Hematopoietic multipotent progenitor cell treated with erythropoietin and hydrocortisone succinate and interleukin-3 and kit ligand, for 4 days (in vitro differentiated cells): ENCODE measurements at places on chromosomes 3 and 15.

DNA sequence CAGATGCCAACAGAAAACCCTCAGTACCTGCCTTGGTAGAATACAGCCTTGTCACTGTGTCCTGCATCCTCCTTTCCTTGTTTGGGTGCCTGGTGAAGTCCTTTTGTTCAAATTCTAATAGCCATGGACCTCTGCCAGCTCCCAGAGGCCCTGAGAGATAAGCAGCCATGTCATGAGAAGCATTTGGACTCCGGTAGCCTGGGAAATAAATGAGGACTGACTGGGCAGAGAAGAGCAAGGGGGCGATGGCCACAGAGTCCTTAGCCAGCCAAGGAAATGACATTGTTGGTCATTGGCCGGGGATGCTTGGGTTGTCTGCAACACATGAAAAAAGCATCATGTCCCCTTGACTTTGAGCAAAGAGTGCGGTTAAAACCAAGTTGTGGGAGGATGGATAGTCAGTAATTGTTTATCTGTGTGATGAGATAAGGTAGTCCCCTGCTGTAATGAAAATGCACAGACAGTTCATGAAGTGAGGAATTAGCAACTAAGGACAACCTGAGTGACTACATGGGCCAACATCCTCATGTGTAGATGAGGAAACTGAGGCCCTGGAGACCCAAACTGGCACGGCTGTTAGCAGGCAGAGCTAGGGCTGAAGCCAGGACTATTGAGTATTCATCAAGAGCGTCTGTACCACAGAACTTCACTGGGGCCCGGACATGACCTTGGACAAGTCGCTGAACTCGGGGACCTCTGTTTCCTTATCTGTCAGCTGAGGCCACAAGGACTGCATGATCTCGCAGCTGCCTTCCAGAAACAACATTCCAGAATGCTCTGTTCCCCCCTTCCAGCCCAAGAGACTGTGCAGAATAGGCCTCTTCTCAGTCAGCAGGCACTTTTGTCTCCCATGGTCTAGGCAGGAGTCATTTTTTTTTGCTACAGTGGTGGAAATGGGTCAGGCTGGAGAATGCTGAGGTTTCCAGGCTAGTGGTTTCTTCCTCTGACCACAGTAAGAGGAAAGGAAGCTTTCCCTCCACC, 90.5 kb upstream of the CTDSPL start:
- peak; percentile 67 for DNase-seq

DNA sequence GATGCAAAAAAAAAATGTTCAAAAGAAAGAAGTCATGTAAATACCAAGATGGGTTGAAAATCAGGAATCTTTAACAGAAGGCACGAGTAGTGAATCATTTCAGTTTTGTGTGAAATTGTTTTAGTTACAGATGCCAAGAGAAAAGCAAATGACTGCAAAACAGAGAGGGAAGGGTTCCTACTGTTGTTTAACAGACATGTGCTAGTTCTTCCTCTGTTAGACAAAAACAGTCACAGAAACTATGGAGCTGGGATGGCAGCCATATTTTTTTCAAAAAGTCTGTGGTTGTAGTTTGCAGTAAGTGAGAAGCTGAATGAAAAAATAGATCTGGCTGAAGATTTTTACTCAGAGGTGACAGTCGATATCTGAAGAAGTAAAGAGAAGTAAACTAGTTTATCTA, 511.9 kb downstream of the ZIC1 start:
- DNase-seq: no peak

GRCh38 chr3:14222900-14223594, 44.4 kb downstream of the LSM3 start:
- DNase-seq: peak; percentile 66

GRCh38 chr3:2301361-2301760, 202.7 kb downstream of the CNTN4 start:
- DNase-seq: no peak
